ENCODE measurements at places on chromosomes 1 and 21.

- no peak for DNase-seq
Measured at GRCh38 chr1:211616231-211616964, 37.4 kb upstream of the SLC30A1 start.

DNA sequence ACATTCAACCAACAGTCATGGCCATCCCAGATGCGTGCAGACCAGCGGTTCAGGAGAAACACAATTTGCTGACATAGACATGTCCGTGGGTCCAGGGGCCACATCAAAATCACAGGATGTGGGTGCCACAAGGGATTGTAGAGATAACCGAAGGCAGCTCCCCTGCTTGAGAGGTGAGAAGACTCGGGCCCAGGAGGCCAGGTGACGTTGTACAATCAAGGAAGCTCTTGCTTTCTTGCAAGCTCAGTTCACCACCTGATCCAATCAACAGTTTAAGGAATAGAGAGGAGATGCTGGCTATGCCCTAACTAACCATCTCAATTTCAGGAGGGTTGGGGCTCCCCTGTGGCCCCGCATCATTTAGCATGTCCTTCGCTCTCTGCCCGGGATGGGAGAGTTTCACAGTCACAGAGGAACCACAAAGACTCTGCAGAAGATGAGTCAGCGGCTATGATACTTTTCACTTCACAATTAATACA, 19.5 kb downstream of the UBASH3A start:
- DNase-seq: peak; percentile 62

- no peak for DNase-seq
Measured at GRCh38 chr1:36606641-36607262, 124.0 kb upstream of the CSF3R start.

GRCh38 chr1:102435483-102435882, 438.8 kb upstream of the OLFM3 start:
- DNase-seq: no peak

DNA sequence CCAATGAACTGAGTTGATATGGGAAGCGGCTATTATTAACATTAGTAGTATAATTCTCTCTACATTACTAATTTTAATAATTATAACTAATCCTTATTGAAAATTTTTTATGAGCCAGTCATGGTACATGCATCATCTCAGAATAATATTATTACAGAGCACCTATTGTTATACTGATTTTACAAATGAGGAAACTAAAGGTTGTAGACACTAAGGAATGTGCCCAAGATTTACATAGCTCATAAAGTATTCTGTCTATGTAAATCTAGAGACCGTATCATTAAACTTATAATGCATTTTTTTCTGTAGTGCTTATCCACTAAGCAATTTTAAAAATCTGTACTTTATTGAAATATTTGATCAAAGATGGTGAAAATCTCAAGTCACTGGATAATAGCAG, 825.9 kb downstream of the PLA2G4A start:
- DNase-seq: no peak

GRCh38 chr1:51578383-51579109, 38.3 kb upstream of the OSBPL9 start:
- no peak for DNase-seq

GRCh38 chr1:22838965-22839364, 128.3 kb downstream of the EPHB2 start:
- DNase-seq: no peak

All from stimulated activated naive CD8-positive, alpha-beta T cell treated with anti-CD3 and anti-CD28 coated beads, Interleukin-15, Interleukin-2, amounts not matched to agents 100 U/mL and 50 U/mL, for 24 hours (primary cell).